ENCODE measurements at places on chromosomes 5 and 9.

DNA sequence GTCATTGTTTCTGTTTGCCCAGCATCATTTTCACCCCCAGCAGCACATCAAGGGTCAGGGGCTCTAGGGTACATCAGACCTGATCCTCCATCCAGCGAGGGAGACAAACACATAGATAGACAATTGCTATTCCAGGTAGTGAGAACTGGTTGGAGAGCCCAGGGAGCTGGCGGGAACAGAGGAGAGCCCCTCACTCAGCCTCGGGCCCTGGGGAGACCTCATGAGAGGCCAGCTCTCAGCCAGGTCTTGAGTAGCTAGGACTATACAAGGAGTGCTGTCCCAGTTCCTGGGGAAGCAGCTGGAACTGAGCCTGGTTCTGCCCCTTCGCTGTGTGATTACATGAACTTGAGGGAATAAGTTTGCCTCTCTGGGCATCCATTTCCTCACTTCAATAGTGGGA lies 80.3 kb downstream of the HRH2 start:
- no peak for DNase-seq

DNA sequence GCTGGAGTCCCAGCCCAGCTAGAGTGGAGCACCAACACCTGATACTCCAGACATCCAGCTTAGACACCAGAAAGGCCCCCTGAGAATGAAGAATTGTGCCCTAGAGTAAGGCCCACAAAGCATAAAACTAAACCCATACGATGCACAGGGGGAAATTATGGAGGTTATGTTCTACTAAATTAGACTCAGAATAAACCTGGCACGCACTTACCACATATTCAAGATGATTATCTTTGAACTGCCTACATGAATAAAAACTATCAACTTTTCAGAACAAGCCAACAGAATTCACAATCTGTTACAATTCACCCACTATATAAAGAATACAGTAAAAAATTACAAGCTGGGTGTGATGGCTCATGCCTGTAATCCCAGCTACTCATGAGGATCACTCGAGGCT lies 168.5 kb downstream of the CPLANE1 start:
- DNase-seq: no peak

DNA sequence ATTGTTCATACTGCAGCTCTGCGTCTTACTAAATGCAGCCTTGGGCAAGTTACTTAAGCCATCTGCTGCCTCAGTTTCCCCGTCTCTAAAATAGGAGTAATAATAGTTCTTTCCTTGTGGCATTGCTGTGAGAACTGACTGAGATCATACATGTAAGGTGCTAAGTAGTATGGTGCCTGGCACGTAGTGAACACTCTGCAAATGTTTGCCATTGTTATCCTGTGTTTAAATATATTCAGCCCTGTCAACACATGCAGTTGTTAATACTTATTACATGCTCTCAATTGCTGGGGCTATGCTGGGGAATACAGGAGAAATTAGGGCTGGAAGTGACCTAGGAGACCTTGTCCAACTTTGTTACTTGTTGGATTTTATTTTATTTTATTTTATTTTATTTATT lies 105.2 kb upstream of the RAI14 start:
- DNase-seq: no peak

- DNase-seq: no peak
Measured at GRCh38 chr9:105318729-105319191, 74.3 kb downstream of the SLC44A1 start.
